ENCODE measurements at places on chromosomes 2 and 18.

- no peak for DNase-seq
Measured at GRCh38 chr18:8828300-8828699, 122.9 kb downstream of the MTCL1 start.

GRCh38 chr2:160491911-160492371 is 1.7 kb downstream of the RBMS1 start:
- peak; percentile 2 for DNase-seq

- DNase-seq, result peak; percentile 72
Measured at GRCh38 chr2:122414902-122415301, 659.5 kb downstream of the TSN start.

DNA sequence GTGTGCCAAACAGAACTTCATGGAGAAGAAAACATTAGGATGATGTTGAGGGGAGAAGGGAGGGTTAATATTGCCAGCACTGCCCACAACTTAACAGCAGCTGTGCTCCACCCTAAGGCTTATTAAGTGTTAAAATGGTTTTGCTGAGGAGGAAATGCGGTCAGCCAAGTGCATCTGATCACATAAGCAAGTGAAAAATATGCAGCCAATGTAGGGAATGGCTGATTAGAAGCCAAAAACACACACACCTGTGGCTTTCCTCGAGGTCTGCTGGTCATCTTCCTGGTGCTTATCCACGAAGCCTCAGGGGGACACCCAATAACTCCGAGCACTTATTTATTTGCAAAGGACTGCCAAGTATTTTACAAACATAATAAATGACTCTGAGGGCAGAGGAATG is 66.3 kb upstream of the GPR45 start:
- DNase-seq, result no peak

- DNase-seq, result no peak
Measured at GRCh38 chr2:197174539-197175094, 136.0 kb downstream of the ANKRD44 start.

- no peak for DNase-seq
Measured at GRCh38 chr2:198408171-198408570, 603.8 kb downstream of the PLCL1 start.

Measured in NCI-H526 (cell line).